ENCODE measurements at places on chromosomes 3 and 15. TPM values are rescaled to one million over a fixed set of nuclear protein-coding genes. Genes with fewer than 3 reads are reported as not detected.

ATP8B4 gene
- 55.7 TPM for total RNA-seq

ACP3 gene
- total RNA-seq = 14,359 TPM

SGO1 gene
- 0.41 TPM for total RNA-seq

MAP6D1 gene
- total RNA-seq = 22.3 TPM

DLEC1 gene
- 0.32 TPM for total RNA-seq

RLBP1 gene
- not detected for total RNA-seq

MRAS gene
- total RNA-seq = 8.7 TPM

TKT gene
- 226 TPM for total RNA-seq

GABRG3 gene
- total RNA-seq = 15.6 TPM

ALPK3 gene
- total RNA-seq = 7.2 TPM

TGM4 gene
- total RNA-seq = 2,264 TPM

KBTBD13 gene
- total RNA-seq = 0.57 TPM

TRIP4 gene
- total RNA-seq = 17.6 TPM

TEX9 gene
- 9.4 TPM for total RNA-seq

SNTN gene
- total RNA-seq = not detected

EEFSEC gene
- 24.7 TPM for total RNA-seq

ARGFX gene
- not detected for total RNA-seq

GOLGA6B gene
- not detected for total RNA-seq

MCF2L2 gene
- total RNA-seq = 0.41 TPM

GNAT1 gene
- not detected for total RNA-seq

SLC28A1 gene
- not detected for total RNA-seq

FMN1 gene
- total RNA-seq = 32.5 TPM

CASR gene
- total RNA-seq = not detected

Data from prostate gland (tissue), 2 donors.